ENCODE measurements at places on chromosomes 3 and 15. TPM values are rescaled to one million over a fixed set of nuclear protein-coding genes. Genes with fewer than 3 reads are reported as not detected.

DNA sequence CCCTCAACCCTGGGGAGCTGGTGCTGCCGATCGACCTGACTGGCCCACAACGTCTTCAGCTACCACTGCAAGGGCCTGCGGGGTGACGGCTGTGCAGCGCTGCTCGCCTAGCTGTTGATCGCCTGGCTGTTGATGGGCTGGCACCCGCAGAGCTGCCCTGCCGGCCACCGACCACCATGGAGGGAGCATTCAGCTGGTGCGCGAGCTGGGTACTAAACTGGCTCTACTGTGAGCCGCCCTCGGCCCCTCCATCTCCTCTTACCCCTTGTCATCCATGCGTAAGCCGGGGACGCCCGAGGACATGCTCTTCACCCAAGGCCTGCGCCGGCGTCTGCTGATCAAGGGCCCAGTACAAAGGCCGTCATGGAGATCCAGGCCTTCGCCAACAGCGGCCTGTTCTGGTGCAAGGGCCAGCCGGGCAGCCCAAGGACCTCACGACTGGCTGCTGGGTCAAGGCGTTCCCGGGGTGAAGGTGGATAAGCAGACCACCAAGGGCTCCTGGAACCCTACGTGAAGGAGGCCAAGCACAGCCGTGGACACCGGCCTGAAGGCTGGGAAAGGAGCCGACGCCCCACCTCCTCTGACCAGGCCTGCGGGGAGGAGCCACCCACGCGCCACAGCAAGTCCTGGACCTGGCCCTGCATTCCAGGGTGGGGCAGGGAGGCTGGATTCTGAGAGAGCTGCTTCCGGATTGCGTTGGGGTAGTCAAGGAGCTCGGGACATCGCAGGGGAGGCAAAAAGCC is 46.9 kb downstream of the SFMBT1 start:
- no peak for DNase-seq

The PAK6 gene
- polyA plus RNA-seq, result 5.5 TPM

GRCh38 chr3:48400824-48401433 is 28.9 kb downstream of the FBXW12 start:
- DNase-seq, result peak; percentile 50

- no peak for DNase-seq
Observed at GRCh38 chr3:196251918-196252317, 35.6 kb downstream of the SLC51A start.

The FBXL22 gene
- polyA plus RNA-seq, result 2.1 TPM

GRCh38 chr3:72887705-72888545 is at the start of gene GXYLT2:
TSS of gene GXYLT2 (plus strand) at chr3:72888046. CDS start at chr3:72888234, 188 bp downstream.
- DNase-seq, result no peak

- no peak for DNase-seq
Observed at GRCh38 chr15:69253156-69253555, 45.6 kb upstream of the PAQR5 start.

DNA sequence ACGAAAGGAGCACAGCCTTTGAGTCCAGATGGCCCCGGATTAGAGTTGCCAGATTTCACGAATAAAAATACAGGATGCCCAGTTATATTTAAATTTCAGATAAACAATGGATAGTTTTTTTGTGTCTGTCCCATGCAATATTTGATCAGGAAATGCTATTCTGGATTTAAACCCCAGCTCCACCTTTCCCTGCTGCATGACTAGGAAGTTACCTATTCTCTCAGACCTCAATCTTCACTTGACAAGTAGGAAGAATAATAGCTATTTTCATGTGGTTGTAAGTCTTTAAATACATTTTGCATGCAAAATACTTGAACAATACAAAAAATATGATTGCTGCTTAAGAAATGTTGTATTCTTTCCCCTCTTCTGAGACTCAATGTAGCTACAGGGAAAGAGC is 125.3 kb upstream of the P2RY1 start:
- no peak for DNase-seq

The ACOX2 gene
- 38.7 TPM for polyA plus RNA-seq

DNA sequence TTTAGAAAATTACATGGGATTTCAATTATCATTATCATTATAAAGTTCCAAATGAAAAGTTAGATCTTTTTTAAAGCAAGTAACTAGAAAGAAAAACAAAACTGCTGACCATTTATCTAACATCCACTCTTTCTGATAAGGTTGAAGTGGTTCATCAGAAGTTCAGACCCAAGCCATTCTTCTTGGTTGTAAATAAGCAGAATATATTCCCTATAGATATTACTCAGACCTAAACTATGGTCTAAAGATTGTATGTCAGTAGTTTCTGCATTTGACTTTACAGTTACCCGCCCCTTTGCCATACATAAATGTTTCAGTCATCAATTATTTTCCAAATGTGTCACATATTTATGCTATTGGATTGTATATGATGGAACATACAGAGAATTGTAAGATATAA is 136.7 kb downstream of the PLOD2 start:
- no peak for DNase-seq

- DNase-seq, result no peak
Observed at GRCh38 chr15:69997813-69998212, 99.9 kb downstream of the TLE3 start.

DNA sequence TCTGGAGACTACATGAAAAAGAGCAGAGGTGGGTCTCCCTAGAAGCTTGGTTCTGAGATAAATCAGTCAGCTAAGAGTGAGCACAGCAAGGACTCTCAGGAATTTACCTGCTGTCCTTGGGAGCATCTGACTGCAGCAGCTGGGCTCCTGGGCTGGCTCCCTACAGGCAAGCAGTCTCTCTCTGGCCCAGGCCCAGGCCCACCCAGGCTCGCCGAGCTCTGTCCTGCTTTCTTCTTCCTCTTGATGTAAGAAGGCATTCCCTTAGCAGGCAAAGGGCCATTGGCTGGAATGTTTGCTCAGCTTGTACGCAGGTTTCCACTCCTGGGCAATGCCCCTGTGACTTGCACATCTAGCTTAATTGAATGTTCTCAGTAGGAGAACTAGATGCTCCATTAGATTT is 4.3 kb upstream of the RBP2 start:
- DNase-seq, result no peak

The TGM5 gene
- polyA plus RNA-seq, result not detected

DNA sequence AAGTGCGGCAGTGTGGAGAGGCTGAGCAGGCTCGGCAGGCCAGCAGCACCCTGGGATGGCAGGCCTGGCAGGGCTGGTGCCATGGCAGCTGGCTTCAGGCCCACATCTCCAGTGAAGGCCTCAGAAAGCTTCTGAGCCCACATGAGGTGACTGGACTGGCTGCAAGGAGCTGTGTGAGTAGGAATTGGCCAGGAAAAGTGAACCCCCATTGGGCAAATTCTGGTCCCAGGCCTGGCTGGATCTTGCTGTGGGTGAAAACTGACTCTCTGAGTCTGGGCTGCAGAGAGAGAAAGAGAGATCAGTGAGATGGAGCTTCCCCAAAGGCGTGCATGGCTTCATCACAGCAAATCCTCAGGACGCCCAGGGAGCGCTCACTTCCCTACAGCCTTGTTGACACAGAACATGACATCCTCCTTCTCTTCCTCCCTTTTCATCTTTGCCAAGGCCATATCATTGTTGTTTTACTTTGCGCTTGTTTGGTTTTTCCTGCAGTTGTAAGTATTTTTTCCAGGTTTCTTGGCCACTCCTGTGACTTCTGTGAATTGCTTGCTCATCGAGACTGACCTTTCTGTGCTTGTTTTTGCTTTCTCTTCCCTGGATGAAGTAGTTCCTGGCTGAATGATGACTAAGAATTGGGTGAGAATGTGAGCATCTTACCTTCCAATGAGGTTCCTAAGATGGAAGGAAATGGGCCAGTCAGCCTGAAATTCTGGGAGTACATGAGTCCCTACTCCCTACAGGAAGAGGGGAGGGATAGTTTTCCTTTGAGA is 299.1 kb downstream of the TLE3 start:
- DNase-seq, result no peak

The CHRM5 gene
- polyA plus RNA-seq, result 0.17 TPM

GRCh38 chr15:75578173-75578947 is 755 bp downstream of the PTPN9 start:
- DNase-seq, result no peak

The NPAP1 gene
- 0.17 TPM for polyA plus RNA-seq

GRCh38 chr15:55998478-55998877 is 5.1 kb upstream of the NEDD4 start:
- no peak for DNase-seq

DNA sequence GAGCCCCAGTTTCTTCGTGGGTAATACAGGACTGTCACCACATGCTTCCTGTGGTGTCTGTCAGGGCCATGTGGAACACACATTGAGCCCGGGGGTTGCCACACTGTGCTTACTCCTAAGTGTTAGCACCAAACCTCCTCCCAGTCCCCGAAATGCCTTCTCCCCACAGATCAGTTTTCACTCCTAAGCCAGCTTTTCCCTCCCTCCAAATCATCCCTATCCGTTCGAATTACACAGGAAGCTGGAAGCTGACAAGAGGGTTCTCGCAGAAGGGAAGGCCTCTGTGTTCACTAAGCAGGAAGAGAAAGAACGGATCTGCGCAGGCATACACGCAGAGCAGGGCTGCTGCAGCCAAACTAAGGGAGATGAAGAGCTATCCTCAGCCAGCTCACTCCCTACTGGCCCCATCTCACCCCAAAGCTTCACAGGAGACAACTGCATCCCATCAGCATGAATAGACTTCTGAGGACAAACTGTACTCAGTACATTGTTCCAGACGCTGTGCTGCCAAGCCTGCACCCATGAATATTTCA is 32.3 kb downstream of the XXYLT1 start:
- DNase-seq, result no peak

GRCh38 chr3:184546252-184546651 is 15.3 kb upstream of the EPHB3 start:
- no peak for DNase-seq

All from right renal cortex interstitium (tissue), 3 donors.